ENCODE measurements at places on chromosomes 4 and X.
A peak's percentile ranks its signal among the peaks of the same experiment; 100 is the strongest.

- peak; percentile 66 for DNase-seq
Measured at GRCh38 chr4:102454981-102455685, 46.0 kb upstream of the NFKB1 start.

DNA sequence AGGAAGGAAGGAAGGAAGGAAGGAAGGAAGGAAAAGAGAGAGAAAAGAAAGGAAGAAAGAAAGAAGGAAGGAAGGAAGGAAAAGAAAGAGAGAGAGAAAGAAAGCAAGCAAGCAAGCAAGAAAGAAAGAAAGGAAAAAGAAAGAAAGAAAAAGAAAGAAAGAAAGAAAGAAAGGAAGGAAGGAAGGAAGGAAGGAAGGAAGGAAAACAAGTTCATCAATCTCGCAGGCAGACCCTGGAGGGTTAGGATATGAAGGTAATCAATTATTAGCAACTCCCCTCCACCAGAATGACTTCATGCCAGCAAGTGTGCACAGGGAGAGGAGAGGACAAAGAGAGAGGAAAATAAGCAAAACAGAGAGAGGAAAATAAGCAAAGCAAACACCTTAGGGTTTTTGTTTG lies 80.2 kb downstream of the MTNR1A start:
- no peak for DNase-seq

DNA sequence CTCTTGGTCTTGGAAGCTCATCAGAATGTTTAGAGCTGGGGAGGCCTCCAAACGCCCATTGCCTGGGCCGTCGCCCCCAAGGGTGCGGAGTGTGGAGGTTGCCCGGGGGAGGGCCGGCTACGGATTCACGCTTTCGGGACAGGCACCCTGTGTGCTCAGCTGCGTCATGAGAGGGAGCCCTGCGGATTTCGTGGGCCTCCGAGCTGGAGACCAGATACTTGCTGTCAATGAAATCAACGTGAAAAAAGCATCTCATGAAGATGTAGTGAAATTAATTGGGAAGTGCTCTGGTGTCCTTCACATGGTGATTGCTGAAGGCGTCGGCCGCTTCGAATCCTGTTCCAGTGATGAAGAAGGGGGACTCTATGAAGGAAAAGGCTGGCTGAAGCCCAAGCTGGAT lies 23.3 kb downstream of the RGS12 start:
- no peak for DNase-seq

DNA sequence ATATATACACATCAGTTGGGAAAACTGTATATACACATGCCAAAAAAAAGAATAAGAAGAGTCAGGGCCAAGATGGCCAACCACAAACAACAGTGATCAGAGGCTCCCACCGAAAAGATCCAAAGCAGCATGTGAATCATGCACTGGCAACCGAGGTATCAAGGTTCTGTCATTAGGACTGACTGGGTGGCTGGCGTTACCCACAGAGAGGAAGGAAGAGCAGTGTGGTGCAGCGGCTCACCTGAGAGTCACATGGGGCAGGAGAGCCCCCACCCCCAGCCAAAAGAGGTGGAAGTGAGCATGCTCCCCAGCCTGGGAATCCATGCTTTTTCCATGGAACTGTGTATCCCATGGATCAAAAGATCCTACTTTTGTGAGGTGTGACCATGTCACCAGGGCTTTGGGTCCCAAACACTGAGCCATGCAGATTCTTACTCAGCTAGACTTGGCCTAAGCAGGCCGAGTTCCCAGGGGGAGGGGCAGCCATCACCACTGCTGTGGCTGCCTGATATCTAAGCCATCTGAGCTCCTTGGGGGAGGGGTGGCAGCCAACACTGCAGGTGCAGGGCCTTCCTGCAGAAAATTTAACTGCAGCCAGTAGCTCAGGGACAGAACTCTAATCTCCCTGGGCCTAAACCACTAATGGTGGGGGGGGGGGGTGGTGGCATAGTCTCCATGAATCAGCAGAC lies 52.8 kb downstream of the P2RY10 start:
- no peak for DNase-seq

- DNase-seq: no peak
Measured at GRCh38 chr4:99847362-99847976, 30.8 kb downstream of the DAPP1 start.

- no peak for DNase-seq
Measured at GRCh38 chr4:35506161-35506560, 738.2 kb downstream of the ARAP2 start.

DNA sequence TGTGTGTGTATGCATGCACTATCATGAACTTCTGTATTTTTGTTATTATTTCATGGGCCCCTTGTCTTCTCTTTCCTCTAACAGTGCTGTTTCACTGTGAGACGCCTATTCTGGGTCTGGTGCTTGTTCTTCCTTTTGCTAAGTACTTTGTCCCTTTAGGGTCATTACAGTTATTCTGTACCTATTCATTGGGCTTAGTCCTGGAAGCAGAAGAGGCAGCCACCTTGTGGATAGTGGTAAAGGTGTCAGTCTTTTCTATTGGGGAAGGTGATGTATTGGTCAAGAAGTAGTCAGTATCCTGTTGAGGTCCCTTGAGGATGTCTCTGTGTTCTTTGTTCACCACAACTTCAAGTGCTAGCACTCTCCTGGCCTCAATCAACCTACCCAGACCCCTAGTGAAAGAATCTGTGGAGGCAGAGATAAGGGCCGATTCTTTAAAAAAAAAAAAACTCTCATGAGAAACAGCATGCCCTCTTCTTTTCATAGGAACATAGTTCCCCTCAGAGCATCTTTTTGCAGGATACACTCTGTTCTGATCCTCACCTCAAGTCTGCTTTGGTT lies 593.8 kb downstream of the SPRY1 start:
- no peak for DNase-seq

DNA sequence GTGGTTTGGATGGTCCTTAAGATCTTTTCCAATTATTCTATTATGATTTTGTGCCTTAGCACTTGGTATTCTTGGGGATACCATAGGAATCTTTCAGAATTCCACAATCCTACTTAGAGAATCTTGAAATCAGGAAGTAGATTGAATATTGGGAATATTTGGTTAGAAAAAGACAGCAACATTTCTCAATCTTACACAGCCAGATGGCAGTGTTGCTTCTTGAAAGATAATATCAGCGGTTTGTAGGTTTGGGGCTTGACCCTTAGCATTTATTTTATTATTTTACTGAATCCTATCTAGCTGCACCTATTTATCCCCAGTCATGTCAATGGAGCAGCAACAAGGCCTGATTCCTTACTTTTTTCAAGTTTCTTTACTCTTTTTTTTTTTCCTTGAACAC lies 28.6 kb downstream of the MAGEB1 start:
- peak; percentile 9 for DNase-seq

- no peak for DNase-seq
Measured at GRCh38 chrX:19625612-19626011, 110.3 kb upstream of the MAP3K15 start.

DNA sequence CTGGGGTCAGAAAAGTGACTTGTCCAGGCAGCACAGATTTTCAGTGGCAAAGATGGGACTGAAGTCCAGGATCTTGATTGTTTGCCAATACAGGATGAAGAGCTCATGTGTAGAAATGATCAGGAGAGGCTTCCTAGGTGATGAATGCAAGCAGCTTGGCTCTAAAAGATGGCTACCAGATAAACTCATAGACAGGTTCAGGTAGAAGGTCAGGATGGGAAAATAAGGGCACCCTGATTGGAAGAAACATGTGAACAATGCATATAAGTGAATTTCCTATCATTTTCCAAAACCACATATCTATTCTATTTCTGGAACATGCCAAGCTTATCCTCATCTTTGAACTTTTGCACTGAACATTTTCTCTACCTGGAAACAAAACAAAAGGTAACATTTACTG lies 87.7 kb downstream of the FAM13A start:
- DNase-seq: no peak

DNA sequence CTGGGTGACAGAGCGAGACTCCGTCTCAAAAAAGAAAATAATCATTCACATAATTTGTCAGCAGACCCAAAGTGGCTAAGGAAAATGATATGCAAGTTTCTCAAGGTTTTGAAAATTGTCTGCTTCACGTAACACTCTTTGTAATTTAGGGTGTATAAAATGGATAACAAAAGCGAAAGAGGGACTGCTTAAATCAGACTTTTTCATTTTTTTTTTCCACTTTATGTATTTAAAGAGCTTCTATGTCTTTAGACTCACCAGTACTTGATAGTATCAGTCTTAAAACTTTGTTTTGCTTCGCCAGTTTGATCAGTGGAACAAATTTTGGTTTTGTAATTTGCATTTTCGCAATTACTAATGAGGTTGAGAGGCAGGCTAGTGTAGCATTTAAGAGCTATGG lies 34.6 kb downstream of the USP9X start:
- no peak for DNase-seq

DNA sequence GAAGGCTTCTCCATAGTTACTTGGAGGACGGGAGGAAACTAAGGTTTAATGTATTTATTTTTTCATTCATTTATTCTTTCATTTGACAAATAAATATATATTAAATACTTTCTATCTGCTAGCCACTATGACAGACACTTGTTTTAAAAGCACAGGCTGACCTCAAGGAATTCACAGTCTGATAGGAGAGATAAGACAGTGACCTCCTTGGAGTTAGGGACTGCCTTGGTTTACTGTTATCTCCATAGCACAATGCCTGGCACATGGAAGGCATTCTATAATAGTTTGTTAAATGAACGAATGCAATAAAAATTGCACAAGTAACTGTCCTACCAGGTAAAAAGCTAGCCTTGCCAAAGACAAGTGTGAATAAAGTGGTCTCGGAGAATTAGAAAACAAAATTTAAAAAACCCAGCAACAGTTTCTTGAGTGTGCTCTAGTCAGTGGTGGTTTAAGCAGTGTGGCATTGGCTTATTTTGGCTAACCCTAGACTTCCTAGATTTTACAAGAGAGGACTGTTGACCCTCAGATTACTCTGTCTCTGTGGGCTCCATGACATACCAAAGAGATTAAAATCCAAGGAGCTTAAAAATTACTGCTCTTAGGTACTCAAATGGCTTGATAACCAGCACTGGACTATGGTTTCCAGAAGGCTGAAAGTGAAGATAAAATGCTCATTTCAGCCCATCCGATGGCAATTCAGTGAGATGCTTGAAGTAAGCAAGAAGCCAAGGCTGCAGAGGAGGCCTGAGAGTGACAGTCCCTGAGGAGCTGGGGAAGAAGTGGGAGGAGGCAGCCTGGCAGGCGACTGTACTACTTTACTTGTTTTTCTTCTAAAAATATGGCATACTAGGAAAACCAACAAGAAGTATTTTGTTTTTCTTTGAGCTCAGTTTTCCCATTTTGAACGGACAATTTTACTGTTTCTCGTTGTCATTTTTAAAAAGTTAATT lies 9.6 kb downstream of the AFP start:
- no peak for DNase-seq

- DNase-seq: no peak
Measured at GRCh38 chr4:158182736-158183135, 9.9 kb upstream of the GASK1B start.

DNA sequence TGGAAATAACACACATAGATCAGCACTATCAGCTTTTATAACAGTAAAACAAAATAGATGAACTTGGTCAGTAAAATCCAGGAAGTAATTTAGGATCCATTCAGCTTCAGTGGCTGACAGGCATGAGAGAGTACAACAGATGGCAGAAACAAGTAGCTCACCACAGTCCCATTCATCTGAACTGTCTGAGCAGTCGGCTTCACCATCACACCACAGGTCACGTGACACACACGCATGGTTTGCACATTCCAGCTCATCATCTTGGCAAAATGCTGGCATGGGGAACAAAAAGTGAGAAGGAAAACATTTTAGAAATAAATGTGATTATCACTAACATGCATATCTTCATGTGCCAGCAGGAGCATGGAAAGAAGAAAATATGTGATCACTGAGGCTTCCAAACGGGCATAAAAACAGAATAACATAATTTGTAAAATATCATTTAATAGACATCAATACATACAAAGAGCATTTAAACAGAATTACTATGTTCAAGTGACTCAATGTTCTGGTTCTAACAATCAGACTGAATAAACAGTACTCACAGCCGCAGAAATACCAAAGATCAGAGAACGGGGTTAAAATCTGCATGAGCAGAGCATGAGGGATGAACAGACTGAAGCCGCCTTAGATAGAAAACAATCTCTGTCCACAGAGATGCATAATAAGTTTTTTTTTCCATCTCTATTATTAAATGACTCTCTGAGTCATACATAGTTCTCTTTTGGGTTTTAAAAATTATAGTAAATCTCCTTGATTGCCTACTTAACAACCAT lies 158.1 kb downstream of the ATP10D start:
- DNase-seq: peak; percentile 8

DNA sequence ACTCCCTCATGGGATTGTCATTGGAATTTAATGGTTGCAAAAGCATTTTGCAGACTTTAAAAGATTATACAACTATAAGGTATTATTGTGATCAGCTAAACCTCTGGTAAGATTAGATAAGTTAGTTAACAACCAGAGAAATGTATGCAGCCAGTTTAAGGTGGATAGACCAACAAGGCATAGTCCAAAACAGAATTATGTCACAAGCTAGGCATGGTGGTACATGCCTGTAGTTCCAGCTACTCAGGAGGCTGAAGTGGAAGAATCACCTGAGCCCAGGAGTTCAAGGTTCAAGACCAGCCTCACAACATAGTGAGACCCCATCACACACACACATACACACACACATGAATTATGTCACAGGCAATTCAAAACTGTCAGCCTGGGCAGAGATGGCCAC lies 54.7 kb upstream of the KLHL13 start:
- no peak for DNase-seq

DNA sequence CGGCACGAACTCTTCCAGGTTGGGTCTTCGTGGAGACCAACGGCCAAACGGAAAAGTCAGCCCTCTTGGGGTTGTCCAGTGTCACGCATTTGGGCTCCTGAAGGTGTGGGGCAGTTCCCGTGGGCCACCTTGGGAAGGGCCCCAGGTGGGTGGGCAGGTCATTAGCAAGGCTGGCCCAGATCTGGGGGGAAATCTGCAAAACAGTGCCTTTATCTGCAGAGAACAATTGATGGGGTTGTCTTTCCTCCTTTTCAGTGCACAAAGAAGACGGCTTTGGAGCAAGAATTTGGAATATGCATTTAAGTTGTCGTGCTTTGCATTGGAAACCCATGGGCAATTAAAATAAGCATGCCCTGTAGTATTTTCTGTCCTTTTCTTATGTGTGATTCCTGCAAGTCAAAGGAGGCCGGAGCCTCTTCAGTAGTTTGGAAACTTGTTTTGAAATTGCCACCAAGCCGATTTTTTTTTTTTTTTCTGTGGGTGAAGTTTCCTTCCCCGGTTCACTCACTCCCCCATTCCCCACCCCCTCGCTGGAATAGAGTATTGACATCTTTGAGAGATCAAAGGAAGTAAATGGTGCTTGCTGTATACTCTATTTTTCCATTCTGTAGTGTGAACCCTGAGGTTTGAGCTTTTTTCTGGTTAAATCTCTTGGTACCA lies 9.8 kb downstream of the ZIC3 start:
- no peak for DNase-seq

GRCh38 chrX:121479406-121479805 lies 432.0 kb downstream of the GLUD2 start:
- DNase-seq: no peak

GRCh38 chr4:91681091-91681490 lies 622.7 kb upstream of the GRID2 start:
- no peak for DNase-seq

GRCh38 chrX:114715096-114715495 lies 131.2 kb downstream of the HTR2C start:
- no peak for DNase-seq

GRCh38 chr4:4356106-4357041 lies 30.5 kb upstream of the NSG1 start:
- peak; percentile 85 for DNase-seq

GRCh38 chr4:88975958-88976774 lies 80.8 kb downstream of the FAM13A start:
- DNase-seq: peak; percentile 63

GRCh38 chrX:24553011-24553410 lies 87.9 kb downstream of the PDK3 start:
- peak; percentile 47 for DNase-seq

- DNase-seq: peak; percentile 6
Measured at GRCh38 chrX:148567779-148568178, 67.4 kb downstream of the AFF2 start.
